Astrocyte (in vitro differentiated cells and primary cell): ENCODE measurements at places on chromosomes 6 and 20. TPM values are rescaled to one million over a fixed set of nuclear protein-coding genes. Genes with fewer than 3 reads are reported as not detected.

DNA sequence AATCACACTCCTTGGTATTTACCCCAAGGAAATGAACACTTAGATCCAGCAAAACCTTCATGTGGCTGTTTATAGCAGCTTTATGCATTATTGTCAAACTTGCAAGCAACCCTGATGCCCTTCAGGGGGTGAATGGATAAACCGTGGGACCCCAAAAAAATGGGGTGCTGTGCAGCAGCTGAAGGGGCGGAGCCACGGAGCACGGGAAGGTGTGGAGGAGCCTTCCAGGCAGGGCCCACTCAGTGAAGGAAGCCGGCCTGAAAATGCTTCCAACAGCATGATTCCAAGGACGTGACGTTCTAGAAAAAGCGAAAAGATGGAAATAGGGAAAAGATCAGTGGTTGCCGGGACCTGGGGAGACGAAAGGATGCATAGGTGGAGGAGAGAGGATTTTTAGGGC lies 25.6 kb upstream of the FRMD1 start:
- no peak for DNase-seq
- no peak overlapping the region for H3K4me3 ChIP-seq
- H3K27ac ChIP-seq: no peak overlapping the region
- peaks cover 6% of the 10 kb centered on the region for H3K4me1 ChIP-seq
- H3K27me3 ChIP-seq: peaks cover 26% of the 10 kb centered on the region

GRCh38 chr20:48653706-48654051 lies 174.1 kb downstream of the PREX1 start:
- no peak for DNase-seq
- H3K27me3 ChIP-seq: no peaks in the 10 kb centered on the region
- no peak overlapping the region for H3K4me3 ChIP-seq
- no peaks in the 10 kb centered on the region for H3K36me3 ChIP-seq

DNA sequence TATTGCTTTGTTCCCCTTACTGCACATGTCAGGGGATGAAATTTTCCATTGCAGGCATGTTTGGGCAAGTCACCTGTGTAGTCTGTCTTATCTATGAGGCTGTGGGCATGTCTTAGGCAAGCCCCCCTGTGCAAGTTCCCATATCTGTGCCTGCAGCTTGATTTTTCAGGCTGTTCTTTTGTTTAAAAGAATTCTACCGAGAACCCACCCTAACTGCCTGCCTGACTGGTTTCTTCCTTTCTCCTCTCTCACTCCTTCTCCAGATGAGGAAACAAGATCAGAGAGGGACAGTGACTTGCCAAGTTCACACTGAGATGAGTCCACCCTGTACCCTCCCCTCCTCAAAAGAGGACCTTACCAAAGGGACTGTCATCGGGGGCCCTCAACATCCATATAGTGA lies 11.0 kb downstream of the TREML2 start:
- DNase-seq: no peak
- no peaks in the 10 kb centered on the region for H3K4me1 ChIP-seq
- no peak overlapping the region for H3K4me3 ChIP-seq
- H3K36me3 ChIP-seq: no peaks in the 10 kb centered on the region
- H3K27me3 ChIP-seq: peaks cover 1% of the 10 kb centered on the region

STX11 gene
- 1.9 and 2.0 TPM in 2 replicates for total RNA-seq

FAM184A gene
- total RNA-seq: 1.3 and 2.0 TPM in 2 replicates
